Activated CD4-positive, alpha-beta T cell treated with anti-CD3 and anti-CD28 coated beads, Interleukin-2, amount 50 U/mL, for 48 hours (primary cell): ENCODE measurements at places on chromosomes 4 and X.

GRCh38 chr4:26793735-26794134 lies 66.9 kb upstream of the STIM2 start:
- DNase-seq, result no peak

DNA sequence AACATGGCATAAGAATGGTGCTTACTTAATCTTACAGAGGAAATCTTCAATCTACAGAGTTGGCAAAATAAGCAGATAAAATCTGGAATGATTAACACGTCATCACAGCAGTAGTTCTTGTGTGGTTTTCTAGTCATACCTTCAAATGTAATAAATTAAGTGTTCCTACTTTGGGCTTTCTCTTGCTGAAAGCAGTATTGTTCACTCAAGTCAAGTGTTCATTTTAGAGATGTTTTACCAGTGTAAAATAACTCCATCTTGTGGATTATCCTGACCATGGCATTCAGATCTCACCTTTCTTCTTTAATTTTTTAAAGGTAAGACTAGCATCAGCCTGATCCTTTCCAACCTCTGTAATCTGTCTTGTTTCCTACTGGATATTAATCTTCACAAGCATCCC lies 72.9 kb downstream of the ADAMTS3 start:
- no peak for DNase-seq

DNA sequence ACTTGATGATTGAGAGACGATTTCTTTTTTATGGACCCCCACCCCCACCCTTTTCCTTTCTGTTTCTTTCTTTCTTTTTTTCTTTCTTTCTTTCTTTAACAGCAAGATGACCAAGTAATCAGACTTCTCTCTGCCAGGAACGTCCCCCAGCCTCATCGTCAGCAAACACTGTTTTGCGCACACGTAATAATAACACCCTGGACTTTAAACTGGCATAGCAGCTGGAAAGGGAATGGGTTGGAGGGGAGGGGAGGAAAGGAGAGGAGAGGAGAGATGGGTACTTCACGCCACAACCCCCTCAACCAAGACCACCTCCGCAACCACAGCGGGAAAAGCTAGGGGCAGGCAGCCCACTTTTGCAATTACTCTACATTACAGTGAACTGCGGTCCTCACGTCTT lies 1.1 kb downstream of the GABRA2 start:
- no peak for DNase-seq

GRCh38 chrX:40628506-40628905 lies 5.3 kb downstream of the MPC1L start:
- no peak for DNase-seq

DNA sequence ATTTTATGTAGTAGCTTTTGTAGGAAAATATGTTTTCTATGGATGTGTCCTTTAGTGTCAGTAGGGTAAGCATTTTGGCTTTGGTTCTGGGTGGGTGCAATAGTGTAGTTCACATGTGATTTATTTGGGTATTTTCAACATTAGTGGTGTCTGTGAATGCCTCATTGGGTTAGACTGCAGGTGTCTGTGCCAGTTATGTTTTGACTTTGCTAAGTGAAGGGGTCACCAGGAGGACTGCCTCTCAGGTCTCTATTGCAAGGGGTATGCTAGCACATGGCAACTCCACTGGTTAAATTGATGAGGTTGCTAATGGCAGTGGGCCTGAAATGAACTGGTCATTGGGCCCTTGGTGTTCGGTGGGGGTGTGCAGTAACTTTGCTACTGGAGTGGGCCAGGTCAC lies 467.1 kb downstream of the NAF1 start:
- DNase-seq, result no peak

GRCh38 chrX:15151267-15152186 lies 118.4 kb downstream of the ASB9 start:
- peak; percentile 22 for DNase-seq
